Activated CD4-positive, alpha-beta T cell treated with anti-CD3 and anti-CD28 coated beads, Interleukin-2, amount 50 U/mL, for 24 hours (primary cell): ENCODE measurements at places on chromosomes 2 and 18.

DNA sequence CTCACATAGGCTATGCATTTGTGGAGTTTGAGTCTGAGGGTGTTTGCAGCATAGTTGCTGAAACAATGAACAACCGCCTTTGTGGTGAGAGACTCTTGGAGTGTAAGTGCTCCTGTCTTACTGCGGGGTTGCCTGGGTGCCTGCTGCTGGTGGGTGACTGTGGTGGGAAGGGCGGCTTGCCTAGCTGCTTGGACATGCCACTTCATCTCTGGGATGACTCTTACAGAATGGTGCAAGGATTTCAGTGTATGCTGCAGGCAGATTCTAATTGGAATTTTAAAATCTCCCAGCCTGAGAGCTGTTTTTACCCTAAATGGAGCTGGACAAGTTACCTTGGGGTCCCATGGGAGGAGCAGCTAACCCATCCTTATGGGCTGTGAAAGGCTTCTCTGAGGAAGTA is 50.1 kb downstream of the CYP27C1 start:
- no peak for DNase-seq

DNA sequence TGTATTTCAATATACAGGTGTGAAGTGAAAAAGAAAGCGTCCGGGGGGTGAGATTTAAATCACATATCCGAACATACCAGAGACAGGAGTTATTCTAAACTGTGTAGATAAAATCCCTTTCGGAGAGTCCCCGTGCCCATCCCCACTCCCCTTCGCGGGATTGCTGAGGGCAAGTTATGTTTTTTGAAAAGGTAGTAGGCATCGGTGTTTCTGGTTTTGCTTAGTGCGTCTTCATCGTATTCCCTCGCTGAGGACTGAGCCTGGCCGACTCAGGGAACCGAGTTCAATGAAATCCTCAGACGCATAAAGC is 583.4 kb downstream of the ZEB2 start:
- DNase-seq = no peak

- DNase-seq = no peak
Observed at GRCh38 chr2:1553671-1554295, 140.5 kb downstream of the TPO start.

DNA sequence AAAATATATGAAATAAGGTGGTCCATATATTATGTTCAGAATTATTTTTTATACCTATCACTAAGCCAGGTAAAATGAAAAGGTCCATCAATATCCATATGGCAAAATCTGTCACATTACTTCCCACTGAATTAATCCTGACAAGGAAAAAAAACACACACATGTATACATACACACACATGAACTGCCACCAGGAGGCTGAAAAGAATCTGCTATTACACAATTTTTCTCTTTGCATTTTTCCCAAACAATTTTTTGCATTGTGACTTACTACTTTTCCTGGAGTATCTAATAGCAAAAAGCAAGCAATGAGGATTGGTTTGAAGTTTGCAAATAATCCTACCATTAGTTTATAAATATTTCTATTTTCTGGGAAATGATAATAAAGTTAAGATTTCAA is 128.2 kb upstream of the CD226 start:
- DNase-seq = no peak

DNA sequence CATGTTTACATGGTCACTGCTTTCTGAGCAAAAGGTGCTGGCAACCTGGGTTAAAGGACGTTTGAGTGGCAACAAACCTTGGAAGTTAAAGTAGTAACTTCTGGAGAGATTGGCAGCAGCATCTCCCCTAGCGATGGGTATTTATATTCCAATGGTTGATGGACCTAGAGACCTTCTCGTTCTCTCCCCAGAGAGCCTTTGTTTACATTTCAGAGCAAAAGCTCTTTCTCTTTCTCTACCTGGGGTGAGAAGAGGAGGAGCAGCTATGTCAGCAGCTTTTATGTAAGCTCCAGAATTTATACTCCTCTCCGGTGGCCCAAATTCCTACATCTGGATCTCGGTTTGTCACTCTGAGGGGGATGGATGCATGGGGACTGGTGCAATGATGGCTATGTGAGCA is 213.7 kb upstream of the ARL4C start:
- DNase-seq = no peak

GRCh38 chr18:69916412-69916811 is 31.3 kb downstream of the CD226 start:
- DNase-seq = no peak

DNA sequence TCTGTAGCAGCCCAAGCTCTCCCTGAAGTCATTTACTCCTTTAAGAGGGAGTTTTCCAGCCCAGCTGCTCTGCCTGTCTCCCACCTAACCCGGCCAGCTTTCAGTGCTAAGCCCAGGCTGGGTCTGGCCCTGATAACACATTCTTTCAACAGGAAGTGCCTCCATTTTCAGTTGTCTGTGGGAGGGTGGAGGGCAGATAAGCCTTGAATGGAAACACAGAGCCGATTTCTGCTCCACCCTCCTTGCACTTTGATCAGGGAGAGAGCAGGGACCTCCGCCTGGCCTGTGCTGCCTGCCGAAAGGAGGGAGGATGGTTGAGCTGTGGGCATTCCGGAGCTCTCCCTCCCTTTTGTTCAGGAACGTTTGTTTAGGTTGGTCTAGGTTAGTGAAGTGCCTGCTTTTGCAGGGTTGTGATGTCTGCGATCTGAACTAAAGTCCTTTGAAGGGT is 24.8 kb downstream of the GATA6 start:
- DNase-seq = no peak

- no peak for DNase-seq
Observed at GRCh38 chr2:174524527-174524926, 37.7 kb upstream of the GPR155 start.

- no peak for DNase-seq
Observed at GRCh38 chr2:172761306-172761705, 25.7 kb downstream of the RAPGEF4 start.

DNA sequence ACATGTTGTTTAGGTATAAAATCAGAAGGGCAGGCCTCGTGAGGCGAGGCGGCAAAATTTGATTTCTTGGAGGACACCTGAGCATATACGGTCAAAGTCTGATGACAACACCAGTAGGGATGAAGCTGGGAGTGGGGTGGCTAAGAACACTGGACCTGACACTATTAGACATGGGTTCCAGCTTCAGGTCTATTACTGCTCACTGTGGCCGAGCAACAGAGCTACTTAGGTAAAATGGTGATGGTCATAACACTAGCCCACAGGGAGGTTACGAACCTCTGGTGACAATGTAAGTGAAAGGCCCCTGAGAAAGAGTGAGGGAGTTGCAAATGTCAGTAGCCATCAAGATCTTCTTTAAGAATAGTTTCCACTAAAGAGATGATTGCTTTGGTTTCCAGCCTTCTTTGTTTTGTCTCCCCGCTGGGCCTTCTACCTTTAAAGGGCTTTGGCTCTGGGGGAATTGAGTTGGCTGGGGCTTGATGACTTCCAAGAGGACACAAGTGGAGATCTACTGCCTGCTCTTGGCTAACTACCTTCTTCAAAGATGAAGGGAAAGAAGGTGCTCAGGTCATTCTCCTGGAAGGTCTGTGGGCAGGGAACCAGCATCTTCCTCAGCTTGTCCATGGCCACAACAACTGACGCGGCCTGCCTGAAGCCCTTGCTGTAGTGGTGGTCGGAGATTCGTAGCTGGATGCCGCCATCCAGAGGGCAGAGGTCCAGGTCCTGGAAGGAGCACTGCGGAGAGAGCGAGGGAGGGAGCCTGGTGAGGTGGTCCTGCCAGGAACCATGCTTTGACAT is 3.5 kb downstream of the IL1B start:
- DNase-seq = no peak

- DNase-seq = no peak
Observed at GRCh38 chr2:162826921-162827320, 11.6 kb downstream of the KCNH7 start.

DNA sequence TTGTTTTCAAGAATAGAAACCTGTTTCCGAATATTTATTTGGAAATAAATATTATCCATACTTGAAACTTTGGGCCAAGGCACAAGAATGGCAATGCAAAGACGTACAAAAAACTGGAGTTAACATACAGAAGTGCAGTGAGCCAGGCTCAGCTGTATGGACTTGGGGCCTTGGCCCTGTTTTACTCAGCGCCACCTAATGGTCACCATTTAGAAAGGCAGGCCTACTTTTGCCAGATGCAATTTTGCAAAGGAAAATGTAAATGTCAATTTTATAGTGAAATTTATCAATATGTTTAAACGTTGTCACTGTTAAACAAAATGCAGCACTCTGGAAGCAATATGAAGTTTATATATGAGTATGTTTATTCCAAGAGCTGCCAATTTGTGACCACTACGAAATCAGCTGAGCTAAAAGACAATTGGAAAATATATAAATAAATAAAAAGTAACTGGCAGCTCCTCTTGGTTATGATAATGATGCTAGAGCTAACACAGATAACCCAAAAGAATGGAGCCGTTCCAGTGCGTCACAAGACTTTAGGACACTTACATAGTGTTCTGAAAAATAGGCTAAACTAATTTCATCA is 155.0 kb downstream of the ARHGAP15 start:
- no peak for DNase-seq

DNA sequence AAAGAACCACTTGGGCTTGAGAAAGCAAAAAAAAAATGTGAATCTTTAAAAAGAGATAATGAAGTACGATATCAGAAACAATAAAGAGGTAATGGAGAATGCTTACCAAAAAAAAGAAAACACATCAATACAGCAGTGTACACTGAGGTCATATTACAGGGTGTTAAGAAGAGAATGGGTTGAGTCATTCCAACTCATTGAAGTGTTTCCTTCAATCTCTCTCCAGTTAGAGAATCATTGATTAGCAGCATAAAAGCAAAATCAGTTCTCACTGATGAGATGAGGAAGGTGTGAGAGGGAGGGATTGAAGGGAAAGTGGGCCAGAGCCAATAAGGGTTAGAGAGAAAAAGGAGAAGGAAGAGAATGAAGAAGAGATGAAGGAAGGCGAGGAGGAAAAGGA is 43.9 kb upstream of the SGPP2 start:
- DNase-seq = no peak

- DNase-seq = no peak
Observed at GRCh38 chr2:37869771-37870170, 55.3 kb upstream of the RMDN2 start.

- no peak for DNase-seq
Observed at GRCh38 chr2:238716585-238716984, 131.3 kb upstream of the TWIST2 start.

DNA sequence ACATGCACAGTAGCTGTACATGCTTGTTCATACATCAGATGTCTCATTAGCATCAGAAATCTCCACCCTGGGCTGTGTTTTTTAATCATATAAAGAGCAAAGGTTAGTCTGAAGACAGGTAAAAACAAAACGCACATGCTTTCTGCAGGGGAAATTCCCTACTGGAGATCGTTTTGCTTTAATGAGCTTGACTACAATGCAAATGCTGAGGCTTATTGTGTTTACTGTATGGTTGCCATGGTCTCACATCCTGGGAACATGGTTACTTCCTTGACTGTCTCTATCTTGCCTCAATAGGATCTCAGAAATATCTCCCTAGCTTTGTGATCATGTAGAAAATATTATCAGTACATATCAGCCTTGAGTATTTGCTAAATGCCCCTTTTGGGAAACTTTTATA is 336.5 kb upstream of the TFPI start:
- DNase-seq = no peak

GRCh38 chr2:236843161-236843968 is 242.3 kb upstream of the COPS8 start:
- DNase-seq = no peak

DNA sequence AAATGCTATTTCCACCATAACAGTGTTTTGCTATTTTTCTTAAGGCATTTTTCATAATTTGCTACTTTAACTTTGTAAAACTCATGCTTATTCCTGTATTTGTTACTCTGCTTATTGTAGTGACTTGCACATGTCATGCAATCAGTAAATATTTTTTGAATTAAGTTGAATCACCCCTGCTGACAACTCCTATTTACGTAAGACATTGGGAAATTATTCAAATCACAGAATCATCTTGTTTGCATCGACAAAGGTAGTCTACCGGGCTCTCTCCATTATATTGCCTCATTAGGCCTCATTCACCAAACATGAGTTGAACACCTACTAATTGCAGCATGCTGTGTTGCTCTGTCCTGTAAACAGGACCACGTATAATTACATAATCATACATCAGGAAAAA is 478.5 kb upstream of the ZEB2 start:
- DNase-seq = no peak

GRCh38 chr2:160114020-160114419 is 51.6 kb upstream of the PLA2R1 start:
- no peak for DNase-seq

GRCh38 chr2:218746470-218746795 is 35.5 kb upstream of the CYP27A1 start:
- DNase-seq = no peak

DNA sequence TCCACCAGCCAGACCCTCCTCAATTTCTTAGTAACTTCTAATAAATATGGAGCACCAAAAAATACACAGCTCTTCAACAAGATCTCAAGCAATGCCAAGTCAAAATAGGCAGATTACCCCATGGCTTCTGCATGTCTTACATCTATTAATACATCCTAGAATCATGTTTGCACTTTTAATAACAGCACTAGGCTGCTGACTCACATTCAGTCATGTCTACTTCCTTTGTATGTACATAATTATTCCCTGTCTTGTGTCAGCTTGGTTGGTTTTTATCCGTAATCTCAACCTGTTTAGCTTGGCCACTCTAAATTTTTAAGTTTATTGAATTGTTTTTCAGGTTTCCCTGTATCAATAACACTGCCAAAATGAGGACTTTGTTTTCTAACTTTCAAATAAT is 420.1 kb upstream of the ACVR2A start:
- no peak for DNase-seq

- no peak for DNase-seq
Observed at GRCh38 chr2:74155830-74156229, 8.1 kb upstream of the BOLA3 start.

DNA sequence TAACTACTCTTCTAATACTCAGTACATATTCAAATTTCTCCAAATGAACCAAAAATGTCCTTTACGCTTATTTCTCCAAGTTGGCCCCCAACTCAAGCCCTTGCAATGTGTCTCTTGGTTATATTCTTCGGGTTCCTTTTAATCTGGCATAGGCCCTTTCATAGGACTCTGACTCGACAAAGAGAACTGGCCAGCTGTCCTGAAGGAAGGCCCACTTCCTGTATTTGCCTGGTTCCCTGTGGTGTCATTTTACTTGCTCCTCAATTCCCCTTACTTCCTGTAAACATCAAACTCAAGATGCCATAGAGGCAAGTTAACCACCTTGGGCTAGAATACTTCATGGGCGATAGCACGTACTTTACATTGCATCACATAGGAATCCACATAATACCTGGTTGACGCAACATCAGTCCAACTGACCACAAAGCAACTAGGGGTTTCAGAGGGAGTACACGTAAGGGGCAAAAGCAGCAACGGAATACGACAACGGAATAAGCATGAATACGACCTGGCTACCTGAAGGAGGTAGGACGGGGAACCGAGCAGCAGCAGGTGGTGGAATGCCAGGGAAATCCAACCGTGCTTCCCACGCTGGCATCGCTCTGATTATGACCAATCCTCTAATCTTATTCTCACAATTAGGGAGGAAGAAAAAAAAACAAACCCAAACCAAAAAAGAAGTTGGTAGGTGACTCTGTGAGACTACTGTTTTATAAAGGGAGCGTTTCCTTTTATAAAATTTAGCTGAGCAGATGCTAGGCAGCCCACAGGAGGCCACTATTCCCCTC is 823 bp upstream of the GORASP2 start:
- no peak for DNase-seq

- no peak for DNase-seq
Observed at GRCh38 chr18:31248783-31249521, 69.0 kb upstream of the DSG1 start.

- no peak for DNase-seq
Observed at GRCh38 chr2:88857951-88858411, 166.5 kb downstream of the RPIA start.

- no peak for DNase-seq
Observed at GRCh38 chr2:207734636-207735512, 23.4 kb downstream of the CCNYL1 start.
